Activated T-helper 1 cell treated with anti-CD3 and anti-CD28 coated beads, Interleukin-12 subunit alpha, Interleukin-12 subunit beta, Interleukin-2, Interleukin-4 antibody, amounts not matched to agents 30 ng/mL and 10 ng/mL and 1 ng/mL, durations not matched to agents 14 hours and 24 hours and 36 hours (primary cell): ENCODE measurements at places on chromosomes 16 and 17.

DNA sequence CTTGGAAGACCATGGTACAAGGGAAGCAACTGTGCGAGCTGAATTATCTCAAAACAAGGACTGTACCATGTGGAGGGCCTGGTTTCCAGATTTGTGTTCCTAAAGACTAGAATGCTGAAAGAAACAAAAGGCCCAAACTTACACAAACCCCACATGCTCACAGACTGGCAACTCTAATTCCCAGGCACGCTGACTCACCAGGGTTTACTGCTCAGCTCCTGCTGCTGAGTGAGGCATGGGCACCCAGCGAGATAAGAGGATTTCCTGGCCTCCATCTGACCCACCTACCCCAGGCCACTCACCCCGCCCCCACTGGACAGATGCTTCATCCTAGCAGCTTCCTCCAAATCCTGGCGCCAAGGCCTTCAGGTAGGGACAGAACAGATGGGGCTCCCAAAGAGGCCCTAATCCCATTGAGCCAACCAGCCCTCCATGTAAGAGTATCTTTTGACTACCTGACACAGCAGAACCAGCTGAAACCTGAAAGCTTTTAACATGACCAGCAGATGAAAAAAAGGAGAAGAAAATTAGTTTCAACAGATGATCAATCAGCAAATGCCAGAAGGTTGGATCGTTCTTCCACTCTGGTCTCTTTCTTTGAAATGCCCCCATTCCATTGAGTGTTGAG, 33.9 kb downstream of the DCUN1D3 start:
- peaks cover 69% of the 10 kb centered on the region for H3K4me1 ChIP-seq
- no peak for DNase-seq
- peaks cover 39% of the 10 kb centered on the region for H3K36me3 ChIP-seq
- H3K27me3 ChIP-seq = no peaks in the 10 kb centered on the region

GRCh38 chr17:79152110-79152509, 77.5 kb downstream of the ENGASE start:
- H3K4me1 ChIP-seq = no peaks in the 10 kb centered on the region
- DNase-seq = no peak

- peaks cover 35% of the 10 kb centered on the region for H3K27me3 ChIP-seq
- H3K4me3 ChIP-seq = no peak overlapping the region
- H3K36me3 ChIP-seq = no peaks in the 10 kb centered on the region
- no peak overlapping the region for H3K27ac ChIP-seq
- H3K4me1 ChIP-seq = no peaks in the 10 kb centered on the region
These were observed 10.0 kb downstream of the BTBD17 start for GRCh38 chr17:74351552-74352210.

- no peak for DNase-seq
- peaks cover 16% of the 10 kb centered on the region for H3K4me1 ChIP-seq
- H3K4me3 ChIP-seq = no peak overlapping the region
These were observed 201.8 kb downstream of the SLC39A11 start for GRCh38 chr17:72890711-72891110.

DNA sequence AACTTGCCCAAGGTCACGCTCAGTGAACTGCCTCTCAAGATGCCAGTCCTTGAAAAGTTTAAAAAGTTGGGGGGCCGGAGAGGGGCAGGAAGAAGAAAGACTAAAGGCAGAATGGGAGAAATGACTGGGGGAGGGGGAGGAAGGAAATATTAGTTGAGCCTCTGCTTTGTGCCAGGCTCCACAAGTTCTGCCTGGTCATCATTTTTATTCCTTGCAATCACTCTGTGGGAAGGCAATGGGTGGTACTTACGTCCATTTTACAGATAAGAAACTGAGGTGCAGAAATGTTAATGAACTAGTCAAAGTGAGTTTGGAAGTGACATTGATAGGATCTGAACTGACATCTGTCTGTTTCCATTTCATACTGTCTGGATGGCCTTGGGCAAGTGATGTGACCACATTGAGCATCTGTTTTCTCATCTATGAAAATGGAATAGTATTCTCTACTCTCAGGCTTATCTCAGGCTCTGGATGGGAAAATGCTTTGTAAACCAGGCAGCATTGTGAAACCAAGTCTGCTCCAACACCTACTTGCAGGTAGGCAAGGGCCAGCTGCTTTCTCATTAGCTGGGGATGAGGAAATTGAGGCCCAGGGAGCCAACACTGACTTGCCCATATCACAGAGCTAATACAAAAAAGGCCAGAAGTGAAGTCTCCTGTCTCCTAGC, 19.2 kb downstream of the ASIC2 start:
- no peak overlapping the region for H3K27ac ChIP-seq
- DNase-seq = no peak
- H3K27me3 ChIP-seq = no peaks in the 10 kb centered on the region
- H3K36me3 ChIP-seq = no peaks in the 10 kb centered on the region
- H3K4me1 ChIP-seq = no peaks in the 10 kb centered on the region

DNA sequence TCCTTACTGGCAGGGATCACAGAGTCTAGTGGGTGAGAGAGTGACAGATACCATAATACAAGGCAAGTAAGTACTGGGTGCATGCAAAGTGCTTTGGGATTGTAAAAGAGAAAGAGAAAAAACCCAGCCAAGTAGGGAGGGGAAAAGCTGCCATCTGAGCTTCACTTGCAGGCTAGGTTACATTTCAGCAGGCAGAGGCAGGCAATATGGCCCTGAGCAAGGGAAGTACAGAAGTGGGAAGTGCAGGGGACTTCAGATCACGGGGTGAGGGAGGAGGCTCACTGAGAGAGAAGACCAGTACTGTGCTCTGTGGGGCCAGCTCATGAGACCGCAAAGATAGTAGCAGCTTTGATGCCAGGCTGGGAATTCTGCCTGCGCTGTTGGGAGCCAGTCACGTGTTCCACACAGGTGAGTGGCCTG, 230.6 kb downstream of the MSI2 start:
- peaks cover 64% of the 10 kb centered on the region for H3K4me1 ChIP-seq
- H3K4me3 ChIP-seq = peak overlapping the region; percentile 27
- DNase-seq = no peak
- H3K27me3 ChIP-seq = no peaks in the 10 kb centered on the region
- H3K27ac ChIP-seq = peak overlapping the region; percentile 33

DNA sequence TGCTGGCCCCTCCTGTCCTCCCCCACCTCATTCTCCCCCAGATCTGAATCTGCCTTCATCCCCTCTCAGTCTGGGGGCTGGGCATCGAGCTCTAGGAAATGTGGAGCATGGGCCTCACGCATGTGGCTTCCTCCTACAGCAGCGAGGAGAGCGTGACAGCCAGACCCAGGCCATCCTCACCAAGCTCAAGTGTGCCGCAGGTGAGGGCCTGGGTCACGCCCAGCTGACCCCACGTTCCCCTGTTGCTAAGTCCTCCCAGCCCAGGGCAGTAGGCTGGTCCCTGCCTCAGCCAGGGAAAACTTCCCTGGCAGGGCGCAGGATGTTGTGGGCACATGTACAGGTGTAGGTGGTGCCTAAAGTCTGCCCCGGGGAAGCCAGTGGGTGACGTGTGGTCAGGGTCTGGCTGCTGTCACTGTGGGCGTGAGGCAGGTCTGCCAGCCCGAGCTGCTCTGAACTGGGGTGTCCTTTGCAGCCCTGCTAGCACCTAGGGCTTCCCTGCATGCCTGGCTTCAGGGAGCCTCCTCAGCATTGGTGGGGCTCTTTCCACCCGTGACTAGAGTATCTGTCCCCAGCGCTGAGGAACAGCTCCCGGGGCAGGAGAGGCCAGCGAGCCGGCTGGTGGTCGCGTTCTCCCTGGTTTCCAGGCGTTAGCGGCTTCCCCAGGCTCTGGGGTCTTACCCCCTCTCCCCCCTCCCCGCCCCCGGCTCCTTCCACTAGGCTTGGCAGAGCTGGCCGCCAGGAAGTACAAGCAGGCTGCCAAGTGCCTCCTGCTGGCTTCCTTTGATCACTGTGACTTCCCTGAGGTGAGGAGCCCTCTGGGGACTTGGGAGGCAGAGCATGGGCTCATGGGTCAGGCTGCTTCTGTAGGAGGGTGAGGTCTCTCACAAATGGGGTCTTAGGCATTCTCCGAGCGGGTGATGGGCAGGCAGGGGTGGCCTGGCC, 3.6 kb downstream of the GPS1 start:
- no peak overlapping the region for H3K27ac ChIP-seq
- peaks cover 6% of the 10 kb centered on the region for H3K4me1 ChIP-seq
- H3K27me3 ChIP-seq = no peaks in the 10 kb centered on the region
- DNase-seq = no peak

DNA sequence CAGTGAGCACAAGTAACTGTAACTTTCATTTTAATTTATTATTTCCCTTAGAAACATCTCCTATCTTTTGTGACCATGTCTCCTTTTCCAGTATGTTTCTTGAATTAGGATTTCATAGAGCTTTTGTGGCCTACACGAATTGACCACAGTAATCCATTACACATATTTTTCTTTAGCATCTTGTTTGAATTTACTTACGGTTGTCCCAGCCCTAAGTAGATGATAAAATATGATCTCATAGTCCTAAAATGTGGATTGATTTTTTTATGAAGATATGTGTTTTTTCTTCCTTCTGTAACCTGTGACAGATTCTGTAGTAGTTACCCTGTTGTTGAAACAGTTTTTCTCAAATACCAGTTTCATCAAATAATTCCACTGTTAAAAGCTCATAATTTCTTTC, 61.5 kb downstream of the NF1 start:
- H3K4me3 ChIP-seq = no peak overlapping the region
- no peaks in the 10 kb centered on the region for H3K27me3 ChIP-seq
- H3K27ac ChIP-seq = no peak overlapping the region
- peaks cover 19% of the 10 kb centered on the region for H3K4me1 ChIP-seq
- no peak for DNase-seq

GRCh38 chr17:51044976-51045375, 75.7 kb downstream of the SPAG9 start:
- no peaks in the 10 kb centered on the region for H3K27me3 ChIP-seq
- no peak overlapping the region for H3K4me3 ChIP-seq
- peaks cover 8% of the 10 kb centered on the region for H3K36me3 ChIP-seq
- no peaks in the 10 kb centered on the region for H3K4me1 ChIP-seq
- no peak for DNase-seq

DNA sequence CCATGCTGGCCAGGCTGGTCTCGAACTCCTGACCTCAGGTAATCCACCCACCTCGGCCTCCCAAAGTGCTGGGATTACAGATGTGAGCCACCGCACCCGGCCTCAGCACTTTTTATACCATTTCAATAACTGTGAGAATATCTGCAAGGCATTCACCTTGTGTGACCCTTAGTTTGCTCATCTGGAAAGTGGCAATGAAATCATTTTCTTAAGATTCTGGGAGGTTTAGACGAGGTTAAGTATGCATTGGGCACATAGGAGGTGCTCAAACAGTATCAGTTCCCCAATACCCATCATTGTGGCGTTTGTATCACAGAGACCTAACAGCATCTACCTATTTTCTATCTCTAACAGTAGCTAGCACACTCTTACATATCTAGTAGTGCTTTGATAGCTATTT, 481.9 kb upstream of the ERCC4 start:
- H3K27me3 ChIP-seq = no peaks in the 10 kb centered on the region
- no peaks in the 10 kb centered on the region for H3K4me1 ChIP-seq
- no peaks in the 10 kb centered on the region for H3K36me3 ChIP-seq
- no peak overlapping the region for H3K4me3 ChIP-seq
- H3K27ac ChIP-seq = no peak overlapping the region
- DNase-seq = no peak

- H3K27ac ChIP-seq = no peak overlapping the region
- H3K4me1 ChIP-seq = no peaks in the 10 kb centered on the region
- no peak overlapping the region for H3K4me3 ChIP-seq
- H3K36me3 ChIP-seq = no peaks in the 10 kb centered on the region
- peaks cover 16% of the 10 kb centered on the region for H3K27me3 ChIP-seq
These were observed 5.2 kb upstream of the PIPOX start for GRCh38 chr17:29037739-29038084.

DNA sequence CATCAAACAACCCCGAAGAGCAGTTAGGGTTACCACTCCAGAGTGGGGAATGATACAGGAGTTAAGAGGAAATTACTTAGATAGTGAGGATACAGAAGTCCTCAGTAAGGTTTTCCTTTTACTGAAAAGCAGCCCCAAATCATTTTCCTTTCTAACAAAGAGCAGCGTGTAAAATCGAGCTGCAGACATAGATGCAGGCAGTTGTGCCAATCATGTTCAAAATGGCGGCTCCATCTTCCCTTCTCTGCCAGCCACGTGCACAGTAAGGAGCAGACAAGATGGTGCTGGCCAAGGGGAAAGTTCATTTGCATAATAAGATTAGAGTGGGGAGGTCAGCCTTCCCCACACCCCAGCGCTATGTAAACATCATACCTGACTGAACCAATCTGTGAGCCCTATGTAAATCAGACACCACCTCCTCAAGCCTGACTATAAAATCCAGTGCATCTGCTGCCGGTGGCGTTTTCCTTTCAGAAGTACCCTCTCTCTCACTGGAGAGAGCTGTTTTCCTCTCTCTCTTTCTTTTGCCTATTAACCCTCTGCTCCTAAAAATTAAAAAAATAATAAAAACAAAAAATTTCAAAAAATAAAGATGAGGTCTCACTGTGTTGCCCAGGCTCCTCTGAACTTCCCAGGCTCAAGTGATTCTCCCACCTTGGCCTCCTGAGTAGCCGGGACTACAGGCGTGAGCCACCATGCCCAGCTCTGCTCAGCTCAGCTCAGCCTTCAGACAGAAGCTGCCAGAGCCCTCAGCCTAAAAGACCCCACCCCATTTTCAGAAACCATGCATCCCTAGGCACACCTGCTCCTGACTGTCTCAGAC, 2.6 kb upstream of the SRL start:
- no peak overlapping the region for H3K27ac ChIP-seq
- H3K4me3 ChIP-seq = no peak overlapping the region
- no peaks in the 10 kb centered on the region for H3K4me1 ChIP-seq
- H3K27me3 ChIP-seq = peaks cover 6% of the 10 kb centered on the region
- DNase-seq = no peak
- peaks cover 3% of the 10 kb centered on the region for H3K36me3 ChIP-seq

GRCh38 chr16:85850344-85850880, 48.5 kb upstream of the IRF8 start:
- no peaks in the 10 kb centered on the region for H3K4me1 ChIP-seq
- H3K36me3 ChIP-seq = no peaks in the 10 kb centered on the region
- H3K27me3 ChIP-seq = peaks cover 8% of the 10 kb centered on the region

DNA sequence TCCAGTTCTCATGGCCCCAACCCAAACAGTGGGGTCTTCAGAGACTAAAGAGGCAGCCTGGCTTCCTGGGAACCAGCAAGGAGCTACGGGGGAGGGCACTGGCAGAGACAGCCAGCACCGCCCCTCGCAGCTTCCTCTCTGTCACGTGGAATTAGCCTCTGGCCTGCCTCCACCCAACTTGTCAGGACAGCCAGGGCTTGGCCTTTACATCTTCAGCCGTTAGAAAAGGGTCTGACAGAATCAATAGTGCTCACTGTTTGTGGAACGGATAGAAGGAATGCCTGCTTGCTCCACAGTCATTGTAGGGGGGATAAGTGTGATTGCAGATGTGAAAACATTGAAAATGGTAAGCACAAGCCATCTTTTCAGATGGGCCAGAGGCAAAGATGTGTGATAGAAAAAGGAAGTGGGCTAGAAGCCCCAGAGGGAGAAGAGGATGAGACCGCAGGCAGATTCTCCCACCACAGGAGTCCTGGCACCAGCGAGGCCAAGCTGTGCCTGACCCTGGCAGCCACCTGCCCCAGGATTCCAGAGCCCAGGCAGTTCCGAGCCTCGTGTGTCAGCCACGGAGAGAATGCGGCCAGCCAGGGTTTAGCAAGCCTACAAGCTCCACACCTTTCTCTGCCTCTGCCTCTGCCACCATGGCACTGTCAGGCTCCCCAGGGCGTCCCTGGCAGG, 18.6 kb downstream of the GRIN2C start:
- H3K27ac ChIP-seq = no peak overlapping the region
- peaks cover 7% of the 10 kb centered on the region for H3K36me3 ChIP-seq
- peaks cover 8% of the 10 kb centered on the region for H3K4me1 ChIP-seq
- H3K27me3 ChIP-seq = peaks cover 23% of the 10 kb centered on the region
- H3K4me3 ChIP-seq = no peak overlapping the region
- DNase-seq = no peak

GRCh38 chr16:26078716-26079355, 387.1 kb downstream of the HS3ST4 start:
- DNase-seq = no peak
- no peaks in the 10 kb centered on the region for H3K4me1 ChIP-seq
- no peak overlapping the region for H3K27ac ChIP-seq
- H3K36me3 ChIP-seq = no peaks in the 10 kb centered on the region
- no peak overlapping the region for H3K4me3 ChIP-seq
